ENCODE measurements at places on chromosomes 4 and X.
A peak's percentile ranks its signal among the peaks of the same experiment; 100 is the strongest.

DNA sequence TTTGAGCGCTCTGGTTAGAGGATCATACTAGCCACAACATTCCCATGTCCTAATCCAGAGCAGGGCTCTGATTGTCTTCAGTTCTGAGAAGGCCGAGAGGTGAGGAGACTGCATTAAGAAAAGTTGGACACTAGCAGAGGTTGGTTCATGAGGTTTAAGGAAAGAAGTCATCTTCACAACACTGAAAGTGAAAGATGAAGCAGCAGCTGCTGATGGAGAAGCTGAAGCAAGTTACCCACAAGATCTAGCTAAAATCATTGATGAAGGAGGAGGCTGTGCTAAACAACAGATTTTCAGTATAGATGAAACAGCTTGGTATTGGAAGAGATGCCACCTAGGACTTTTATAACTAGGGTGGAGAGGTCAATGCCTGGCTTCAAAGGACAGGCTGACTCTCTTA, 36.8 kb downstream of the RAP1GDS1 start:
- no peak for DNase-seq

DNA sequence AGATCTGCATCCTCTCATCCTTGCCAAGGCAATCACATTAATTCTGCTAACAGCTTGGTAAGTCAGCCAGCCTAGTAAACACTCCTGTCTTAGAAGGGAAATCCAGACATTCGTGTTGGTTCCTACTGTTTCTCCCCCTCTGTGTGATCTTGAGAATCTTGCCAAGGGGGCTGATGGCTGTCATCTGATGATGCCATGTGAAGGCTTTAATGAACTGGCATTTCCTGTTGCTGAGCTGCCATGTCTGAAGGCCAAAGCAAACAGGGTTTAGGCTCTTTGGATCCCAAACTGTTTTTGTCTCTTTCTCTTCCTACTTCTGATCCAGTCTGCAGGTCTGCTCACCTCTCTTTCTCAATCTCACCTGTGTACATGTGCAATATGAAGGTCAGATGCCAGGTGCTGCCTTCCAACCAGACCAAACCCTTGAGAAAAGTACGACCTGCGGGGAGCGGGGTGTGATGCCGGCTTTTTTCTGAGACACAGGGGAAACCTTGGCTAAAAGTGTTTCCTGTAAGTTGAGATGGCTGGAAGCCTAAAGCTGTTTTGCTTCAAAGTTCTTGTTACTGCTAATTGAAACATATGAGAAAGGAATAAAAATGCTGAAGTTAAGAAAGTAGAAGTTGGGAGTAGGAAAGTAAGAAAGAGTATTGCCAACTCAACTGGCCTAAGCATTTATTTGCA, 532.9 kb downstream of the ANKRD50 start:
- no peak for DNase-seq

GRCh38 chrX:42075032-42075431, 151.7 kb upstream of the CASK start:
- no peak for DNase-seq

GRCh38 chr4:1792832-1793495, at the start of gene FGFR3:
Gene FGFR3 (plus strand): TSS chr4:1793293. CDS start chr4:1793935, 642 bp downstream.
- no peak for DNase-seq

DNA sequence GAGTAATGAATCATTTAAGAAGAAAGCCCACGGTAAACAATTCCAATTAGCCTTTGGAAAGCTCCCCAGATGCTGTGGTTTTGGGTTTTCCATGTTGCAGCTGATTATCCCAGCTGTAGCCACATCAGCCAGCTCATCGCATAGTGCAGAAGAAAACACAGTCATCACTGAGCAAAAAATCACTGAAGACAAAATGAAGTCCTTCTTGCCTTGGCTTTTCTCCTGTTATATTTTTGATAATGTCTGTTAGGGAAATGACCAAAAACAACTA, 193.0 kb upstream of the C1QTNF7 start:
- no peak for DNase-seq

DNA sequence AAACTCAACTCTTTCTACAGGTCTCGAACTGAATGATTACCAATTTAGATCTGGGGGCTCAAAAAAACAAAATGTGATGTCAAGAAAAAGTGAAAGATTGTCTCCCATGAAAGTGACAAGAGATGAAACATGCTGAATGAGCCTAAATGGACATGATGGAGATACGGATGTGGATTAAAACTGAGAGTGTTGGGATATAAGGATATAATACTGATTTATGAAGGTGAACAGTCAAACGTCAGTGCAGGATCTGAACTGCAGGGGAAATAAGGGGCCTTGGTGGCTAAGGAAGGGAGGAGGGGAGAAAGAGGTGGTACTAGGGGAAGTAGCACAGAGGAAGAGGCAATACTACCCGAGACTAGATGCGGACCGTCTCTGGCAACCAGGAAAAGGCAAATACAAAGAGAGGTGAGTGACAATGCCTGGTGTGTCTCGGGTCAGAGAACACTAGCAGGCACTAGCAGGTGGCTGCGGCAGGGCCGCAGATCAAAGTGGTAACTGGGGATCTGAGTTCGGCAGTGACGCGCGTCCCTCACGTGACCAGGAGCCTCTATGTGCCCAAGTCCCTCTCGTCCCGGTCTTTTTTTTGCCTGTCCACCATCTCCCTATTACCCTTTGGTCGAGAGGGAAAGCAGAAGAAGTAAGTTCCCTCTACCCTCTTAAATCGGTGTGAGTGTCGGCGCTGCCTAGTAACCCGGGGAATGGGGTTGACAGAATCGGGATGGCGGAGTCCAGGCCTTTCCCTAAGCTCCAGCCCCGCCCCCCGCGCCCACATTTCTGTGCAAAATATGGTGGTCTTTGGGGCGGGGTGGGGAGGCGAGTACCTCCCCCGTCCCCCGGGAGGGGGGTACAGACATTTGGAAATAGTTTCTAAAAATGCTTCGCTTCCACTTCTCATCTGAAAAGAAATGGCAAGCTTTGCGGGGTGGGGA, at the start of gene TCEAL1:
TSS of gene TCEAL1 (plus strand) at position 590 of the 932 bp plus-strand sequence. CDS start 942 bp downstream, outside the sequence.
- peak; percentile 48 for DNase-seq

DNA sequence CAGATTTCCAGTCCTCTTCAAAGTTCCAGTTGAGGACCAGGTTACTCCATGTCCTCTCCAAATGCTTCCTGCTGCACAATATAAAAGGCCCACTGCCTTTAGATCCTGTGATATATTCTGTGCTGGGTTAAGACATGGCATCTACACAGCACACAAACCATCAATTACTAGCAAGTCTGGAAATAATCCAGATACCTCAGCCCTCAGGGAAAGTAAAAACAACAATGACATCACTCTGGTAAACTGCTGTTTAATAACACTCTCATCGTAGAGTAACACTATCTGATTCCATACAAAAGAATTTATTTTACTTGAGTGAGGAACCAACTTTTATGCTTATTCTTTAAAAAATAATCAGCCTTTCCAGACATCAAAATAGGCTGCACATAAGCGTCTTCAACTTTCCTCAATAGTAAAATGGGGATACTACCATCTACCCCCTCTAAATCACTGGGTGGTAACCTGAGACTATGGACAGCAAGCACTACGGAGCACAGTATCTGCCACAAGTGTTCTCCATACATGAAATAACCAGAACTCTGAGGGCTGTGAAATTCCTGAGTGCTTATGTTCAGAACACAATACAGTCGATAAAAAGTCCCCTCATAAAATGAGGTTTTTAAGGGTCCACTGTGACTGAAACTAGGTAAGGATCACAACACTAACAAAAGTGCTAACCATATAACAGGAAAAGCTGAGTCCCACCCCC, 53.4 kb downstream of the ABCG2 start:
- DNase-seq, result no peak

DNA sequence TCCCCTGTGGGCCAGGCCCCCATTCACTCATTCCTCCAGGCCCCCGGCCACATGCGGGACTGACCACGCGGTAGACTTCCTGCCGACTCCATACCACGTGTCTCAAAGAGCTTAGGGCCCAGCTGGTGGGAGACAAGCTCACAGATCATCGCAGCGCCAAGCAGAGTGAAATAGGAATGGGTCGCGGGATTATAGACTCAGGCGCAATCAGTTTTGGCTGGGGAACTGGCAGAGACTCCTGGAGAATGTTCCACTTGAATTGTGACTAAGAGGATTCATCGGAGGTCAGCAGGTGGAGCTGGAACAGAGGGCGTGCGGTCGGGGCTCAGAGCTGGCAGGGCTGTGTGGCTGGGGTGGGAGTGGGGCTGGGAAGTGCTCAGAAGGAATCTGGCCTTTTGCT, 15.6 kb downstream of the ATP2B3 start:
- DNase-seq, result peak; percentile 60

DNA sequence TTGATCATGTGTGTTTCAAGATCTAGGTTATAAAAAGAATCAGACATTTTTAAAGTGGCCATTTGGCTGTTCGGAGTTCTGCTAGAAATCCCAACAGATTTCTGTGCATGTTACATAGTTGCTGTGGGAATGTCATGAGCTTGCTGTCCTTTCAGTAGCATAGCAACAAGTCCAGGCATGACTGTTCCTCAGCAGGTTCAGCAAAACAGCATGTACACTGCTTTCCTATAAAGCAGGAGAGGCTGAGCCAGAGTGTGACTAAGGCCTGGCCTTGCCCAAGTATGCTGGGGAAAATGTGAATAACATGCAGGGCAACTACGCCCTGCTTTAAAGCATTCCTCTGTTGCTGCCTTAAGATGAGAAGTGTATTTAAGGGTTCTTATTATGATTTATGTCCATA, 217.1 kb upstream of the SMIM31 start:
- DNase-seq, result no peak

- DNase-seq, result peak; percentile 8
These were observed 37.5 kb upstream of the RASGEF1B start for GRCh38 chr4:81509191-81509590.

GRCh38 chrX:47245156-47245555, 12.3 kb downstream of the USP11 start:
- no peak for DNase-seq

GRCh38 chr4:26724534-26724933, 136.1 kb upstream of the STIM2 start:
- DNase-seq, result no peak

GRCh38 chr4:41969671-41970070, 11.9 kb upstream of the DCAF4L1 start:
- no peak for DNase-seq
